ENCODE measurements at places on chromosomes 16 and 17.

DNA sequence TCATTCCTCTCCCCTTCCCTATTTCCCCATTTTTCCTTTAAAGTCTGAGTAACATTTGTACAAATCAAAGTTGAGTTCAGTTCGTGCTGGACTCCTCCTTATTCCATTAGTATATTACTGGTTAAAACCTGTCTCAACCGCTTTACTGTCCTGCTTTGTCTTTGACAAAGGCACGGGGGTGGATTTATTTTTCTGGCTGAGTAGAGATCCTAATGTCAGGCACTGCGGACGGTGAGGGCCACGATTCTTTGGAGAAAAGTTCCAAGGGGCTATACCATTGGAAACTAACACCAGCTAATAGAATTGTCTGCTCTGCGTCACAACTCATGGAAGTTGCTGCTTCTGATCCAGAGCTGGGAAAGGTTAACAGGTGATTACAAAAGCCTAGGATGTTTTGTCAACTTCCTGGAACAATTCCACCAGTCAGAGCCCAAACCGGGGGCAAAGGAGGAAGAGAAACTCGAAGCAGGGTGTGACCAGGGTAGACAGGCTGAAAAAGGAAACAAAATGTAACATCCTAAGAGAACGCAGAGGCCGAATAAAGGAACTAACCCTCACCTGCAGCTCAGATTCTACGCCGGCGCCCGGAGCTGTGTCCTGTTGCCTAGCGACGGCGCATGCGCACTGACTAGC lies 12.4 kb downstream of the TAT start:
- peak; percentile 3 for DNase-seq

DNA sequence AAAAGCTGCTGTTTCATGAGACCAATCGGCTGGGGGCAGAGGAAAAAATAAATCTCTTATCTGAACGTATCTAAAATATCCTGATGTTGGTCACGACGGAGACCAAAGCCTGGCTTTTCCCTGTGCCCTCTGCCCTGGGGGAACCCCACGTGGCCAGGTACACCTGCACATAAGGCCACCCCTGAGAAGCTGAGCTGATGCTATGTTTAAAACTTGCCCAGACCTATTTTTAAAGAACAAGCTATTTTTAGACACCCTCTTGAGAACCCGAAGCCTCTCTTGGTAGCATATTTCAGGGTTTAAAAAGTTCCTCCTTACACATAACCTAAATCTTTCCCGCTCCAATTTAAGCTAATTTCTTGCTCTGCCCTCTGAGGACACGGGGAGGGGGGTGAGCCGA lies 210.4 kb downstream of the GSG1L start:
- no peak for DNase-seq

GRCh38 chr17:43079641-43080302 lies 45.4 kb downstream of the BRCA1 start:
- DNase-seq = no peak

GRCh38 chr17:18933102-18934058 lies 18.6 kb upstream of the SLC5A10 start:
- DNase-seq = no peak

DNA sequence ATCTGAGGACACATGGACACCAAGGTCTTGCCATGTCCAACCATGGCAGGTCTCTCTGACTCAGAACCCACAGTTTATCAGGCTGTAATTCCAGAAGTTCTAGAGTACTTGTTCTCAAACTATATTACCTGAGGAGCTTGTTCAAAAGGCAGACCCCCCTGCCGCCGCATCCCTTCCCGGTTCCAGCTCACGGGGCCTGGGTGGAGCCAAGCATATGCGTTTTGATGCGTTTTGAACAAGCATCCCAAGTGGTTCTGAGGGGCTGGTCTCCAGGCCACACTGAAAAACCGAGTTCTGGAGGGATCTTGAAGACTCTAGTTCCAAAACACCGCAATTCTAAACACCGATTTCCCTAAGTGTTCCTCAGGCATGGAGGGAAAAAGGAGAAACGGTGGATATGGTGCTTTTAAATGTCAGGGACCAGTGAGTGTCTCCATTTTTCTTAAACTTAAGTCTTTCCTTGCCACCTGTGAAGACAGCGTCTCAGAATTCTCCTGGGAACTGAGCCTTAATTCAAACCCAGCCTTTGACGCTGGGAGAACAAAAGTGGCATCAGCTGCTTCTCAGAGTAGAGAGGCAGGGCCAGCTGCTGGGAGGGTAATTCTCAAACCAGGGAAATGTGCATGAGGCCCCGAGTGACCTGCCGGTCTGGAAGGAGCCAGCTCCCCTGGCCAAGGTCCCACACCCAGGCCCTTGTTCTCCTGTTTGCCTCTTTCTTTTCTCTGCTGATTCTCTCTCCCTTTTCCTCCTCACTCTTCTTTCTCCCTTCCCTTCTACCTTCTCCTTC lies 84.4 kb upstream of the PLCG2 start:
- DNase-seq = peak; percentile 51

- no peak for DNase-seq
Measured at GRCh38 chr17:29136998-29137730, 43.0 kb downstream of the MYO18A start.

GRCh38 chr16:65012357-65012756 lies 109.5 kb downstream of the CDH11 start:
- peak; percentile 61 for DNase-seq

- DNase-seq = no peak
Measured at GRCh38 chr16:48912360-48912759, 302.4 kb upstream of the N4BP1 start.

DNA sequence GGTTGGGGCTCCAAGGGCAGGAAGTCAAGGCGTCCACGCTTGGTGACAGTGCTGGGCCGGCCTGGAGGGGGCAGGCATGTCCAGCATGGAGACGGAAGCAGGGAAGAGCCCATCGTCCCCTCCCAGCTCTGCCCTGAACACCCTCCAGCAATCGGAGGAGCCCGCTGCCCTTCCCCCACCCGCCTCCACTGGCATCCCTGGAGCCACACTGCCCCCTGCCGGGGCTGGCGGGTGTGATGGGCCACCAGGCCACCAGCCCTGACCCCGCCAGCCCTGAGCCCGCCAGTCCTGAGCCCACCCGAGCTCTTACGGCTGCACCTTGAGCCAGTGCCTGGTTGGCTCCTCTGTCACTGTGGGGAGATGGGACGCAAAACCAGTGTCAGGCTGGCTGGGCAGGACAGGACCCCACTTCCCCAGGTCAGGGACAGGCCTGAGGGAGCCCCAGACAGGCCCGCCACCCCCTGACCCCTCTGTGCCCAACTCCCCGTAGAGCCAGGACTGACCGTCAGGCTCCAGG lies 4.1 kb upstream of the CDH15 start:
- peak; percentile 81 for DNase-seq

GRCh38 chr17:50550661-50551432 lies 3.9 kb downstream of the SPATA20 start:
- DNase-seq = peak; percentile 91

- DNase-seq = peak; percentile 91
Measured at GRCh38 chr16:67181346-67181745, 2.4 kb downstream of the MATCAP1 start.

- DNase-seq = no peak
Measured at GRCh38 chr17:43465049-43465448, 18.7 kb upstream of the DHX8 start.

Measured in cardiac fibroblast (primary cell).